ENCODE measurements at places on chromosomes 1 and 21.

- DNase-seq: peak; percentile 7
Measured at GRCh38 chr1:38872401-38873026, 634 bp downstream of the MYCBP start.

- DNase-seq: no peak
Measured at GRCh38 chr1:89553157-89553556, 28.5 kb downstream of the LRRC8B start.

GRCh38 chr1:17834561-17835100, 79.5 kb downstream of the ACTL8 start:
- no peak for DNase-seq

DNA sequence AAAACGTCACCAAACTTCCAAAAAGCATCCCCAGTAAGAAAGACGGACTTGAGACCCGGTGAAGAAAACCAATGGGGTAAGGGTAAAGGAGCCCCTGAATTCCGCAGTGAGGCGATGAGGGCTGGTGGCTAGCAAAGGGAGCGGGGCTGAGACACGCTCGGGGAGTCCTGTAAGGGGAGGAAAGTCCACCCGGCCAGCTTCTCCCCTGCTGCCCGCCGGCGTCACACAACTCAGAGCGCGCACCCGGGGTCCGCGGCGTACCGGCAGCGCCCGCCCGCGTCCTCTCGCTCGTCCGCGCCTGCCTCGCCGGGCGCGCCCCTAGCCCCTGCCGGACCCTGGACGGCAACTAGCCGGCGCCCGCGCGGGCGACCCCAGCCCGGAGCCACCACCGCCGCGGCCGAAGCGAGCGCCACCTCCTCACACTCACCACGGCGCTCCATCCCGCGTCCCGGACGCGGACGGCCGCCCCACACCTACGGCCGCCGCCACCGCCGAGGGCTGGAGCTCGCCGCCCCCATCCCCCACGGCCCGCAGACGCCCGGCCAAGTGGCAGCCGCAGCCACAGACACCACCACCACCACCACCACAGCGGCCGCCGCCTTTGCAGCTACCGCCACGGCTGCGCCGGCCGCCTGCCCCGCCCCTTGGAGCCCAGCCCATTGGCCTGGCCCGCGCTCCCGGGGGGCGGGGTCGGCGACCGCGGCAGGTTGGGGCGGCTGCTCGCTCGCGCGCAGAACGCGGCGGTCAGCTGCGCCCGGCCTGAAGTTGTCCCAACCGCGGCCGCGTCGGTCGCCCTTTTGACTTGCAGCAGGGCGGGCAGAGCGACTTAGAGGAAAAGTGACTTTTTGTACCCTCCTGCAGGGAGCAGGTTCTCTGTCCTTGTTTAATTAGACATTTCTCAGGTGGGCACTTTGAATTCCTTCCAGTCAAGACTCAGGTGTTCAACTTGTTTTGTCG, 10.0 kb upstream of the ARHGAP29 start:
- no peak for DNase-seq

DNA sequence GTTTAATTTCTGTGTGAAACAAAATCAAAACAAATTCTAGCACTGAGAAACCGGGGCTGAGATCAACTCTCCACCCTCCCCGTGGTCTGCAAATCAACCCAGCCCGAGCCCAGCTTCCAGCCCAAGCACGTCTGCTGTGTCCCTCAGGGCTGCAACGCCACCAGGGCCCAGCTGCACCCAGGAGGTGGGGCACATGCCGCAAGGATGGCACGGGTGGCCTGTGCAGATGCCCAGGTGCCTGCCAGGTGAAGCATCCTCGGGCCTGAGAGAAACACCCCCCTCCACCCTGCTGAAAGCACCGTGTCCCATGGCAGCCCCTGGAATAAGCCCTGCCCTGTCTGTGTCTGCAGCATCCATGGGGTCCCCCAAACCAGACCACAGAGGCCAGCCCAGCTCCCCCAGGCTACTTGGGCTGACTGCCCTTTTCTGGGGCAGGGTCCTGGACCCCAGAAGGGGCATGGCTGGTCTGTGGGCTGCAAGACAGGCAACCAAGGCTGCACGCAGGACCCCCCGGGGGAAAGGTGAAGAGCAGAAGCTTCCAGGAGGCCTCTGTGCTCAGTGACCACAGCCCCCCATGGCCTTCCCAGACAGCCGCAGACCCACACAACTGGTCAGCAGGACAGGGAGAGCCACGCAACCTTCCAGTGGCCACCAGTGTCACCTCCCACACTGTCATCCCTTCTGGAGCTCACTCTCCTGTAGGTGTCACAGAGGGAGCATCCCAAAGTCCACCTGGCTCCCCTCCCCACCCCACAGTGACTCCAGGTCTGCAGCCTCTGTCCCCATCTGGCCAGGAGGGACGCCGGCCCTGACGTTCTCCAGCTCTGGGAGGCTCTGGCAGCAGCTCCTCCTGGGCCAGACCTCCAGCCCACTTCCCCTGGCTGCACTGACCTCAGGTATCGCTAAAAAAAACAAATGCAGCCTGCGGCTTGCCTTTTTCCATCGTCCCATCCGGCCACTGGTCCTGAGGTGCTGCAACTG, 7.7 kb downstream of the WNT9A start:
- DNase-seq: no peak

- DNase-seq: no peak
Measured at GRCh38 chr1:33547576-33547975, 75.1 kb downstream of the ZSCAN20 start.

DNA sequence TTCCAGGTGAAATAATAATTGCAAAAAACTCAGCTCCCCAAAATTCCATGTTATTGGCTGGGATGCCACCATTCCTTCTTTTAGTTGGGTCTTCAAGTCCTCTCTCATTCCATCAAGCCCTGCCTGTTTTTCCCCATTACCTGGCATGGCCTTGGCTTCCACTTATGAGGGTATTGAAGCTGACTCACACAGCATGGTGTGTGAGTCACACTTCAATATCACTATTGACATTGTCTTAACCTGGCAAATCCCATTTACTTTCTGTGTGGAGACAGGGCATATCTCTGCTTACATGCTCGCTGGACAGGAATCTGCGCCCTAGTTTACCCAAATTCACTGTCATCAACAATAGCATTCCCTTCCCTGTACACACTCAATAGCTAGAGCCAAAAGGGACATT, 1806.8 kb downstream of the BRINP3 start:
- no peak for DNase-seq

GRCh38 chr1:50175719-50176639, 67.3 kb downstream of the ELAVL4 start:
- no peak for DNase-seq

- no peak for DNase-seq
Measured at GRCh38 chr1:180236698-180237509, 6.8 kb downstream of the LHX4 start.

GRCh38 chr1:65253800-65254319, 55.5 kb upstream of the DNAJC6 start:
- peak; percentile 58 for DNase-seq

GRCh38 chr1:58363585-58363984, 182.9 kb downstream of the OMA1 start:
- no peak for DNase-seq

GRCh38 chr1:200518524-200518923, 102.0 kb downstream of the KIF14 start:
- DNase-seq: no peak

- DNase-seq: no peak
Measured at GRCh38 chr21:35528116-35529042, 479.3 kb upstream of the RUNX1 start.

DNA sequence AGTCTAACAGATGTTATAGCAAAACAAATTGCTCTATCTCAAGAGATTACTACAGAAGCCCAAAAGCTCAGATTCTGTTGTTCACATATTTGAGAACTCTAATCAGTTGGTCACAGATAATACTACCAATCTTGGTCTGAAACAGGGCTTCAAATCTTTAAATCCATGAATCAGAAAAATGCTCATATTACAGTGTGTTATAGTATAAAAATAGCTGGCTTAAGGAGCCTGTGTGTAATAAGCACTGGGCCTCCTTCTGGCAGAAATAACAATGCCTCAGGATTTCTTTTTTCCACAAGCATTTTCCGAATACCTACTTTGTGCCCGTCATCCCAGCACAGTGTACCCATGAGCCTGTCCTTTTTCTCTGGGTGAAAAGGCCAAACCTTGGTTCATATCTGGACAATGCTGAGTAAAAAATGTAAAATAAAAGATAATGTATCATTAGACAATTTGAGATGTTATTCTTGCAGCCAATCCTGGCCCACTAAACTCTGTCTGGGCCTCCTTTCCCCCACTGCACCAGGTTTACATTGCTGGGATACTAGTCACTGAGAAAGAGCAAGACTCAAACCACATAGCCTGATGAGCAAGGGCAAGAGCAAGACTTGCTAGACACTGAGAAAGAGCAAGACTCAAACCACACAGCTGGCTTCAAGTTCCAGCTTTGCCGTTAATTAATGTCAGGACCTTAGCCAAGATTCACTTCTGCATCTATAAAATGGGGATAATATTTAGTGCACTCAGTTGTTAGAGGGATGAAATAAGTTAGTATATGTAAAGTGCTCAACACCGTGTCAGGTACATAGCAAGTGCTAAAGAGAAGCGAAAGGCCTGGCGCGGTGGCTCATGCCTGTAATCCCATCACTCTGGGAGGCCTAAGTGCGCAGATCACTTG, 17.0 kb upstream of the ADAR start:
- DNase-seq: no peak

DNA sequence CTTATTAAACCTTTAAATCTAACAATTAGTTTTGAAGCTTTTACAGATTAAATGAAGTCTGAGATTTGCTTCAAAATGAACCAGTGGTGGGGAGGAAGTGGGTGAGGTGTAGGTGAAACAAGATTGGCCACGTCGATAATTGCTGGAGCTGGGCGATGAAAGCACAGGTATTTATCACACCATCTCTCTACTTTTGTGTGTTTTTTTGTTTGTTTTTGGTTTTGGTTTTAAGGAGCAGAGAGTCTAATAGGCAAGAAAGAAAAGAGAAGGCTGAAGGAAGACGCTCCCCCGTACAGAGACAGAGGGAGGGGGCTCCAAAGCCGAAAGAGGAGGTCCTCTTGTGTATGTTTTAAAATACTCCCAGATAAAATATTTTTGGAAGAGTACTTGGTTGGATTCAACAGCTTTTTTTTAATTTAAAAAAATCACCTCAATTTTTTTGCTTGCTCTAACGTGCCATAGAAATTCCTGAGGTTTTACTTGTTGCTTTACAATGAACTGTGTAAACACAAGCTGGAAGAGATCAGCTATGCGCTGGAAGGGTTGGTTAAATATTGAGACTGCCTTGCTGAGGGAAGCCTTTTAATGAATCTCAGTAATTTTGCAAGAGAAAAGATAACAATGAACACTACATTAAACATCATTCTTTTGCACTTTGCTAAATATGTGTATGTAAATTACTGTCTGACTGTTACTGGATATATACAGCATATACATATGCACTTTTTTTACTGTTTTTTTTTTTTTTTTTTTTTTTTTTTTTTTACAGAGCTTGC, 6.7 kb upstream of the LGALS8 start:
- DNase-seq: no peak

- no peak for DNase-seq
Measured at GRCh38 chr1:222697826-222698225, 14.5 kb downstream of the AIDA start.

GRCh38 chr21:38349111-38349746, 92.4 kb downstream of the KCNJ15 start:
- DNase-seq: no peak

- no peak for DNase-seq
Measured at GRCh38 chr1:211535346-211535745, 43.4 kb upstream of the RD3 start.

- no peak for DNase-seq
Measured at GRCh38 chr1:45913183-45913683, 109.8 kb downstream of the MAST2 start.

DNA sequence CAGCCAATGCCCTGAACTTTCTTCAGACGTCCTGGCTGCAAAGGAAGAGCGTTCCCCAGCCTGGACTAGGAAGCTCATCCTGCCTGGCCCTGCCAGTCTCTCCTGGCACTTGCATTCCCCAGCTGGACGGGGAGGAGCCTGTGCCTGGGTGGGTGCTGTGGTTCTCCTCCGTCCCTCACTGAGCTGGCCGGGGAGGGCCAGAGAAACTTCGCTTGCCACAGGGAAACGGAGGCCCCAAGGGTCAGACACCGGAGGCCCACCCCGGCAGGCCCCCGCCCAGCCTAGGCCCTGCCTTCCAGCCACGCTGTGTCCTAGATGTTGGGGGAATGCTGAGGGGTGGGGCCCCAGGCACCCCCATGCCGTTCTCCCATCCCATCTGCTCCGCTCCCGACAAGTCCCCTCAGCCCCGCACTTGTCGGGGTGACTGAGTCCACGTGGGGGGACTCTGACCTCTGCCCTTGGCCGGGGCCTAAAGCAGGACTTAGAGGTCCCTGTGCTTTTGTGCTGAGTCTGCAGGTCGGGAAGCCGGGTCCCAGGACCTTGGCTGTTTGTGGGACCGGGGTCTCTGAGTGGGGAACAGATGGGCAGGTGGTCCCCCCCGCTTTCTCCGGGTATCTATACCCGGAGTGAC, 4.8 kb downstream of the FTCD start:
- no peak for DNase-seq

GRCh38 chr1:25890239-25891034, 14.9 kb upstream of the PAQR7 start:
- no peak for DNase-seq

GRCh38 chr1:53057127-53057526, 4.9 kb upstream of the PODN start:
- no peak for DNase-seq

- no peak for DNase-seq
Measured at GRCh38 chr21:45323487-45324311, 36.0 kb upstream of the POFUT2 start.

- no peak for DNase-seq
Measured at GRCh38 chr1:63968663-63969440, 195.0 kb downstream of the ROR1 start.

GRCh38 chr21:41755258-41755933, 11.5 kb downstream of the RIPK4 start:
- DNase-seq: no peak

- DNase-seq: no peak
Measured at GRCh38 chr1:207841901-207842300, 69.0 kb downstream of the CD34 start.

- DNase-seq: no peak
Measured at GRCh38 chr1:205746757-205747412, 3.1 kb downstream of the NUCKS1 start.

GRCh38 chr21:41747943-41748738, 18.7 kb downstream of the RIPK4 start:
- DNase-seq: no peak

DNA sequence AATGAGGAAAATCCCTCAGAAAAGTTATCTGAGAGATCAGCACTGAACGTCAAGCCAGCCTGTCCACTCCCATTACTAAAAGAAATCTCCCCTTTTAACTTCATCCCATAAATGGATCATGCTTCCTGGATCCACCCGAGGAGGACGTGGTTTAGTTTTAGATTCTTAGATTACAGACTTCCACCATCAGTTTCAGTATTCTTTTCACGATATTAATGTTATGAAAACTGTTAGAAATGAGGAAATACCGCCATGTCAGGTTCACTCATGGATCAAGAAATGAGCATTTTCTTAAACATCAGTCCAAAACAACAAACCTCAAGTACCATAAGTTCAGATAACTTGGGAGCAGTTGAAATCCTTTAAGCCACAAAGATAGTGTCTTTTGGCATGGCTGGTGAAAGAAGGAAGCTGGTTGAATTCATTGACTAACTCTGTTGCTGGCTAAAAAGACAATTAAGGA, 49.8 kb downstream of the NFIA start:
- DNase-seq: no peak

GRCh38 chr21:35096959-35097358, 47.9 kb upstream of the RUNX1 start:
- no peak for DNase-seq

- DNase-seq: no peak
Measured at GRCh38 chr1:185551008-185551407, 183.2 kb upstream of the HMCN1 start.

GRCh38 chr1:183776731-183777130, 28.2 kb upstream of the RGL1 start:
- no peak for DNase-seq

- DNase-seq: no peak
Measured at GRCh38 chr1:207069061-207069460, 16.0 kb downstream of the PFKFB2 start.

Measured in HS-27A (cell line).